ENCODE measurements at places on chromosomes 3 and 15. TPM values are rescaled to one million over a fixed set of nuclear protein-coding genes. Genes with fewer than 3 reads are reported as not detected.

DUOXA2 gene
- not detected for total RNA-seq

FAM107A gene
- not detected for total RNA-seq

ETFA gene
- 38.3 TPM for total RNA-seq

PIERCE2 gene
- 0.42 TPM for total RNA-seq
